ENCODE measurements at places on chromosomes 2 and 18.

DNA sequence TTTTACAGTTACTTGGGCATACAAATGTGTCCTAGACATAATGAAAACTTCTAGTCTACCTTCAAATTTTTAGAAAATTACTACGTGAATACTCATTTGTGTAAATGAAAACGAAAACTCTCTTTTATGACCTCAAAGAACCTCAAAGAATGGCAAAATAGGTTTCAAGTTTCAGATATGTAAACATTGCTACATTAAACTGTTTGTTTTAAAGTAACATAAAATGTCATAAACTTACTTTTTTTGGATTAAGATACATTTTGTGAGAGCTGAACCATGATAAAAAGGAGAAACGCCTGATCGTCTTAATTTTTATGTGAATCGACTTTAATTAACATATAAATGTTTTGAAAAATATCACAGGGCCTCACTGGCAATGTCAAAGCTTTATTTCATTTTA is 91.4 kb downstream of the PPP1R1C start:
- no peak for DNase-seq

- no peak for DNase-seq
These were observed 13.6 kb downstream of the ADI1 start for GRCh38 chr2:3505771-3506170.

DNA sequence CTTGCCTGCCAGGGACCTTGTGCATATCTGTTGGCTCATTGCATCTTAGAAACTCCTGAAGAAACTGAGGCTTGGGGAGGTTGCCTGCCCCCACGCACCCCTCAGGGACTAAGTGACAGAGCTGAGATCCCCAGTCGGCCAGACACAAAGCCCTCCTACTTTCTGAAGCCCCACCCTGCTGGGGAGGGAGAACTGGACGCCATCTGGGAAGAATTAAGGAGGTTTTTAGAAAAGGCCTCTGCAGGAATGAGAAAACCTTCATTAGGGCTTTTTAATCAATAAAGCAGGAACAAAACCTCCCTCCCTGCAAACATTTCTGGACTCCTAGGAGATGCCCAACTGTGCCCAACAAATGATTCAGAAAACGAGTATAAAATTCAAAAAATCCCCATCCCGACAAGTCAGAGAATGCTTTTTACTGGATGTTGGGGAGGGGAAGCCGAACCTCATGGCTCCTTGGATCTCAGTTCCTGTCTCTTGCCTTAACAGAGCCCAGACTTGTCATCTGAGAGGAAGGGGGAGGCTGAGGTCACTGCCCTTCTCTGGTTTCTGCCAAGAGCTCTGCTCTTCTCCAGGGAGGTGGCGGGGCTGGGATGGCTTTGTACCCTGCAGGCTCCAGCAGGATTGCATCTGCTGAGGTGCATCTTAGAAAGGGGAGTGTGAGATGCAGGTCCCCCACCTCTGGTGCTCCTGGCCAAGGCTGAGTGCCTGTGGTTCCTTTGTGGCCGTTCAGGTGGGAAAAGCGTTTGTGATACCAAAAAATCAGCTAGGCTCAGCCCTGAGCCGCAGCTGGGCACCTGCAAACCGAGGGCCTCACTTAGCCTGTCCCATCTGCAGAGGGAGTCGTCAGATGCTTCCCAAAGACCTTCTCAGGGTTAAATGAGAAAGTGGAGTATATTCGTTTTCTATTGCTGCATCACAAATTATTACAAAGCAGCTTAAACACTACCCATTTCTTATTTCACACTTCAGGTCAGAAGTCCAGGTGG is 142.4 kb downstream of the ZFP36L2 start:
- DNase-seq, result no peak

- no peak for DNase-seq
These were observed 2.0 kb downstream of the CNNM4 start for GRCh38 chr2:96762529-96763311.

DNA sequence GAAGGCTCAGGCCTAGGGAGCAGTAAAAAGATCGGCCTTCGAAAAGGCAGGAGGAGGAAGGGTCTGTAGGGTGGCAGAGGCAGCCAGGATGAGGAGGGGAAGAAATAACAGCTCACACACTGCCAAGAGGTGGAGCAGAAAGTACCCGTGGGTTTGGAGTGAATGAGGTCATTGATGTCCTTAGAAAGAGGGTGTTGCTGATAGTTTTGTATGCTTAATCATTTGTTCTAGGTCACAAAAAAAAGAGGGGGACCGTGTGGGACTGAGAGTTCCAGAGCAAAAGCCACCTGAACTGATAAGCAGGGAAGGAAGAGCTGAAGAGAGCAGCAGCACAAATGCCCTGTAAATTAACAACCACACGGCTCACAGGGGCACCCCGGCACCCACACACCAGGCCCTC is 140.4 kb downstream of the FAM161A start:
- no peak for DNase-seq

- DNase-seq, result no peak
These were observed 84.3 kb upstream of the ZNF516 start for GRCh38 chr18:76579301-76579695.

- no peak for DNase-seq
These were observed 38.5 kb downstream of the KCTD18 start for GRCh38 chr2:200471324-200471848.

- DNase-seq, result peak; percentile 73
These were observed 27.9 kb upstream of the PTMA start for GRCh38 chr2:231680285-231680991.

Measured in NCI-H1436 treated with DMSO at 0.1 percent for 48 hours (cell line).